AG09309 (cell line): ENCODE measurements at places on chromosomes 13 and 19.

- DNase-seq, result no peak
Measured at GRCh38 chr19:48186541-48186991, 16.1 kb downstream of the ZSWIM9 start.

- no peak for DNase-seq
Measured at GRCh38 chr19:15396436-15396835, 16.8 kb upstream of the AKAP8 start.

- no peak for DNase-seq
Measured at GRCh38 chr13:97342936-97343335, 91.0 kb upstream of the RAP2A start.

DNA sequence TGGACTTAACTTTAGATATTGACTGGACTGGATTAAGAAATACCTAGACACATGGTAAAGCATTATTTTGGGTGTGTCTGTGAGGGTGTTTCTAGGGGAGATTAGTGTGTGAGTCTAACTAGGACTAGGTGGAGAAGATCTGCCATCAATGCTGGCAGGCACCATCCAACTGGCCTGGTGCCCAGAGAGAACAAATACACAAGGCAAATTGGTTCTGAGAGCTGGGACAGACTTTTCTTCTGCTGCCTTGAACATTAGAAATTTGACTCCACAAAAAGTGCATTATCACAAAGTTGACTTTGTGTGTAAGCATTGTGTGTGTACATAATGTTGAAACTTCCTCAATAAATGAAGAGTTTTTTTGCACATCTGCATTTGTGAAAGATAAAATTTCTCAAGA, 522.1 kb downstream of the SUCLA2 start:
- no peak for DNase-seq

DNA sequence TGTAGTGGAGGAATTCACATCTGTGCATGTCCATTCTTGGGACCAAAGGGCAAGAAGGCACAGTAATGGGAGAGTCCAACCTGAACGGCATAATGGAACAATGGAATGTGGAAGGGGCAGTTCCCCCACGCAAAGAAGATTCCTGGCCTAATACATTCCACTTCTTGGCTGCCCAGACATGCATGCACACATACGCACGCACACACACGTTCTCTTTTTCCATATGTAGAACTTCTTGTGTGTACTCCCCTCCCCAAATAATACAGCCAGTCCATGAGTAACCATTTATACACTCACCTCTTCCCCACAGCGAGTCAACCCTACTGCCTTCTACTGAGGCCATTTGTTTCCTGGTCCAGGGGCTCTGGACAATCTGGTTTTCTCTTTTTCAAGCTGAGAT, 6.0 kb upstream of the STK24 start:
- DNase-seq, result no peak

- DNase-seq, result no peak
Measured at GRCh38 chr19:57620673-57621348, 6.8 kb downstream of the ZNF134 start.

DNA sequence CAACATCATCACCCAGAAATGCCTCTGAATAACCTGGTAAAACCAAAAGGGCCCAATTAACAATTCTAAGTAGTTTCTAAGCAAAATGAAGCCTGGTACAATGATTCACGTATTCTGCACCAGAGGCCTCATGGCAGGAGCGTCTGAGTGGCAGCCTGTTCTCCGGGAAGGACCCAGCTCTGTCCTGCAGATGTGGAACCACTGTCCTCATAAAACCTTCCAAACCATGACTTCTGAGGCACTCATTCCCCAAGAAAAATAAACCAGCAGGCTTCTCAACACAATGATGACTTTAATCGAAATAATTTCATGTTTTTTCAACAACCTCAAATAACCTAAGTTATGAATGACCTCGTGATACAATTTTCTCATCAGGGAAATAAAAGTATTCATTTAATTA, 89.9 kb downstream of the STK24 start:
- no peak for DNase-seq
